ENCODE measurements at places on chromosomes 2 and 18.

DNA sequence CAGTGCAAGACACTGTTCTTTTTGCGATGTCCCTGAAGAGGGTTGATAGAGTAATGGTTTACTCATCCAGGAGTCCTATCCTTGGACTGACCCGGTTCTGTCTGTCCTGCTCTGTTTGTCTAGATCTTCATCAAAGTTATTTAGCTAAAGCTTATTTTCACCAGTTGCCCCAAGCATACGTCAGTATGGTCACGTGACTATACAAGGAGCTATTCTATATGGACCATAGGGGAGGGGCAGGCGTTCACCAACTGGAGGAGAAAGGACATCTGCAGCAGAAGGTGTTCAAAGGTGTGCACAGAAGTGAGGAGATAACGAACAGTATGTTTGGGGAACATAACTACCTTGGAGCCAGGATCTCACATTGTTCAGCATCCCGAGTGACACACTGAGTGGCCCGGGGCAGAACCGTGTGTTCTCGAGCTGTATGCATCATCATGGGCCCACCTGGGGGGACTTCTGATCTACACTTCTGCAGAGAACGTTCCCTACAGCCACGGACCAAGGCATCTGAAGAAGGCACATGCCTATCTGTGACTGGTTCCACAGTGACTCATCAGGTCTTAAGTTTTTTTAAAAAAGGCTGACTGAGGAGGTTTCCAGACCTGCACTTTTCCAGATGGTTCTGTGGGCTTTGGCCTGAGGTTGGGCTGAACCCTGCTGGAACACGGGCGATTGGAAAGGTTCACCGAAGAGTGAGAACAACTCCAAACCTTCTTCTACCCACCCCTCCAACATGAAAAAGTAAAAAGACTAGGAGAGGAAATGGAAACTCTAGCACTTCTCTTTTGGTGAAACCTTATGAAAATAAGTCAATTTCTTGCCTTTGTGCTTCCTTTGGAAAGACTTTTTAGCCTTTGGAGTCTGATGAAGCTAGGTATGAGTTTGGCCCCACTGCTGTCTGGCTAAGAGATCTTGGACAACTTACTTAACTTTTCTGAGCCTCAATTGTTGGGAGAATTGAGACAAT lies 68.6 kb upstream of the YWHAQ start:
- no peak for DNase-seq

- no peak for DNase-seq
Measured at GRCh38 chr2:10073706-10074105, 6.5 kb downstream of the CYS1 start.

DNA sequence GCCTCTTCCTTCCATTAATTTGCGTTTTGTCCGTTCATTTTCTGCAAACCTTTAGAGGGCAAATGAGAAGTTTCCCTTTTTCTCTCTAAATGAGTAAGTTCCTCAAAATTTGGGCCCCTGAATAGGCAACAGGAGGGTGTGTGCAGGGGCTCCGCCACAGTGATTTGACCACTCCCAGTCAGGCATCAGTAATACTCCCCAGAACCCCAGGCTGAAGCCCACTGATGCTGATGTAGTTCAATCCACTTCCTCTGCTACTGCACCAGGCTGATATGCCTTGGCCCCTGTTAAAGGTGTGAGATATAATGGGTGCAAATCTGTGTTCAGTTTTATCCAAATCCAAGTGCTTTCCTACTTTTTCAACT lies 1150.0 kb downstream of the RPIA start:
- no peak for DNase-seq

GRCh38 chr2:99598441-99598840 lies 108.6 kb upstream of the REV1 start:
- DNase-seq = no peak

DNA sequence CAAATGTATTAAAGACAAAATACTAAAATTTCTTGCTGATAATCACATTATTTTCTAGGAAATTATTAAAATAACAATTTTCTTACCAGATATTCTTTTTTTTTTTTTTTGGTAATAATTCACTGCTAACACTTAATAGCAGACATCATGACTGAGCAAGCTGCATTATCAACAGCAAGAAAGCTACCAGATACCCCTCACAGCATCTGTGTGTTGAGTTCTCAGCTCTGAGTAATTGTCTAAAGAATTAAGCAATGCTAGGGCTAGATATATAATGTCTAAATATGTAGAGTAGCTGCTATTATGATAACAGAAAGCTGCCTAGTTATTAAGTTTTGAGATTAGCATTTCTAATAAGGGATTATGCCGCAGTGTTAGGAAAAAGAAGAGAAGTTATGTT lies 754.3 kb upstream of the PKDCC start:
- no peak for DNase-seq

DNA sequence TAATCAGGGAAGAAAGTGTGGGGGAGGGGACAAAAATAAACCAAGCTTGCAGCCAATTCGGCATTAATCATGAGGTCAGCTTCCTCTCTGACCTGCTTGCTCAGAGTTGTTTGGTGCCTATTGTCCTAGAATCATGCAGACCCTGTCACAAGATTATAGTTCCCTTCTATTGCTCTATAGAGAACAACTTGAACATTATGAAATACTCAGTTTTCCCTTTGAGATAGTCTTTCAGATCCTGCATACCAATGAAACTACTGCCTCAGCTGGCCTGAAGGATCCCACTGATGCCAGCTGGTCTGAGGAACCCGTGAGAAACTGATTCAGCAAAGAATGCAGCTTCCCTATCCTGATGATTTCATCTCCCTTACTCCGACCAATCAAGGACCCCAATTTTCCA lies 955 bp upstream of the BBS5 start:
- no peak for DNase-seq

GRCh38 chr2:37748541-37748940 lies 77.1 kb upstream of the CDC42EP3 start:
- DNase-seq = no peak
